Muscle of arm (tissue), 14 donors: ENCODE measurements at places on chromosomes 2 and 18.

DNA sequence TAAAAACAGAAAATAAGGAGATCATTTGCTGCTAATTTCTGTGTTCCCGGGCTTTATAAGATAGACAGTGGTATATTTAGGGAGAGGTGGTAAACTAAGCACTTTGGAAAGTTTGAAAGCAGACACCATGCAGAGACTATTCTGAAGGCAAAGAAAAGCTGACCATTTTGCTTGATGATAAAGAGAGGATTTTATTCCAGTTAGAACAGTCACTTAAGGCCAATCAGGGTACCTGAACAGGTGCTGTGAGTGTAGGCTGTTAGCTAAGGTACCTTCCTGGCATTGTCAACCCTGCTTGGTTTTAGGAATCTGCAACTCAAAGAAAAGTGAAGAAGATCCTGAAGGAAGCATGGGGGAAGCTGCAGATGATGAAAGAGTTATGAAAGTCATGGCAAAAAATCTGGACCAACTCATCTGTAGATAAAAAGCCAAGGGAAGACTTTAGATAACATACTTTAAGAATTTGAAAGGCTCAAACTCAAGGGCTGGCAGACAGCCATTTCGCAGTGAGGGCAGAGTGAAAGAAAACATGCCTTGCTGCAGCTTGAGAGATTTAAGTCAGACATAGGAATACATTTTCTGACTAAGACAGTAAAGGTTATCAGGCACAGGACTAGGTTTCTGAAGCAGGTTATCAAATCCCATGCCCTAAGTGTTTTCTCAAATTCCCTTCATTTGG, 80.1 kb upstream of the ARL5A start:
- DNase-seq = no peak

DNA sequence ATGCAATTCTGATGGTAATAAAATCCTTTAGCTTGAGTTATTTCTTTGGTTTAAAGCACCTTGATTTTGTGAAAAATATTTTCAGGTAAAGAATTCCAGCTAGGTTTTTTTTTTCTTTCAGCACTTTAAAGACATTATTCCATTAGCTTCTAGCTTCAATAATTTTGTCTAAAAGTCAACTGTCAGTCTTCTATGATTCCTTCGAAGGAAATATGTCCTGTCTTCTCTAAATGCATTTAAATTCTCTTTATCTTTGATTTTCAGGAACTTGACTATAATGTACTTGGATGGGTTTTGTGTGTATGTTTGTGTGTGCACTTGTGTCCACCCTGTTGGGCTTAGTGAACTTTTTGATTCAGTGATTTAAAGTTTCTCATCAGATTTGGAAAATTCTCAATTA, 4.7 kb downstream of the LONRF2 start:
- no peak for DNase-seq

- no peak for DNase-seq
These were observed 50.4 kb downstream of the EML6 start for GRCh38 chr2:54773838-54774237.

GRCh38 chr2:121818546-121818945, 63.1 kb downstream of the TSN start:
- no peak for DNase-seq

DNA sequence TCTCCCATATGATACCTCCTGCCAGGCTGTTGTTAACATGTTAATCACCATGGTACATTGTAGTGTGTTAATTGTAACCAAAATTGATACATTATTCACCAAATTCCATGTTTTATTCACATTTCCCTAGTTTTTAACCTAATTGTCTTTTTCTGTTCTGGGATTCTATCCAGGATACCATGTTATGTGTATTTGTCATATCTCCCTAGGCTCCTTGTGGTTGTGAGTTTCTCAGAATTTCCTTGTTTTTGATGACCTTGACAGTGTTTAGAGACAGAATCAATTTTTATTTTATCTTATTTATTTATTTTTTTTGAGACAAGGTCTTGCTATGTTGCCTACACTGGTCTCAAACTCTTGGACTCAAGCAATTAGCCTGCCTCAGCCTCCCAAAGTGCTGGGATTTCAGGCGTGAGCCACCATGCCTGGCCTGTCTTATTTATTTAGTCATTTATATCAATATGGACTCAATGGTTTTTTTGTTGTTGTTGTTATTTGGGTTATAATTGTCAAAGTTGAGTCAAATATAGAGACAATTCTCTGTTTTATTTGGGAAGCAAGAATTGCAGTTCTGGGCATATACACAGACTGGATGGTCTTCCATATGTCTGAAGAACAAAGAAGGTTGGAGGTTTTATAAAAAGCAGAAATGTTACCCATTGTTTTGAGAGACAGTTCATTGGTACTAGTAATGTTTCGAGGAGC, 42.6 kb downstream of the INPP4A start:
- no peak for DNase-seq

DNA sequence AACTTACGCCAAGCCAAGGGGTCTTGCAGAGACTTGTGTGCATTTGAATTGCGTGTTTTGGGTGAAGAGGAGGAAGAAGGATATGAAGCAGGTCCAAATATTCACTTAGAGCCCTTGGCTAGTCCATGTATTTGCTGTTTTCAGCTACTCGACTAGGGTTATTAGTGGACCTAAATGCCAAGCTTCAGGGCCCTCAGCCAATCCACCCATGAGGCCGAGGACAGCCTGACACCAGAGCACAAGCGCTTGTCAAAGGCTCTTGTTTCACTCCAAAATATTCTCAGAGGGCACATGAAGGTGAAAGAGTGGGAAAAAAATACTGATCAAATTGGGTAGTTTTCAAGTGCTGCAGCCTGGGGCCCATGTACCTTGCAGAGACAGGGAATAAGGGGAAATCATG, 174.8 kb upstream of the ACAA2 start:
- DNase-seq = no peak

DNA sequence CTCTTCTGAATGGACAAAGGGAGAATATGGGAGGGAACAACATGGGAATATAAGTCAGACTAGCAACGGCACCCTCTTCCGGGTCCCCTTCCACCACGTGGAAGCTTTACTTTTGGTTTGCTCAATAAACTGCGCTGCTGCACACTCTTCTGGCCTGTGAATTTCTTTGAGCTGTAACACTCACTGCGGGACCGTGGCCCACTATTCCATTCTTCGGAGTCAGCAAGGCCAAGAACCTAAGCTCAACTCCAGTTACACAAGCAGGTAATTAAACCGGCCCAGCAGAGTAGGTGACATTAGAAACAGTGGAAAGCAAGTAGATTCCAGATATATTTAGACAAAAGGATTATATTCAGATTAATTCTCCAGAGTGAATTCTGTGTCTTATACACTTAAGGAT, 697.4 kb upstream of the NXPH2 start:
- peak; percentile 40 for DNase-seq

DNA sequence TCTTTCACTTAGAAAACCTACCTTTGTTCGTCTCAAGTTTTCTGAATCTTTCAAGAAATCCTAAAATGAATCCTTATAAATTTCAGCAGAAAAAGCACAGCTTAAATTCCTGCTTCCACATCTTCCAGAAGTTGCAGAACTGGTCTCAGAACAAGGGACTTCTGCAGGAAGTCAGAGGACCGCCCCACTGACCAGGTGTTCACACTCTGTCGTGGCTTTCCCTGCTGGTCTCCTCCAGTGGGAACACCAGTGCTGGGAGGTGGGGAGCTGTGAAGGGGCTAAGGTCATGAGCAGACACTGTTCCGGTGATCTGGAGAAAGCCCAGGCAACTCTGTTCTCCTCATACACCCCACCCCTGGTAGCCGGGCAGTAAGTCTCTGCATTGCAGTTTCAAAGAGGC, 3.5 kb downstream of the FAM110C start:
- DNase-seq = no peak

DNA sequence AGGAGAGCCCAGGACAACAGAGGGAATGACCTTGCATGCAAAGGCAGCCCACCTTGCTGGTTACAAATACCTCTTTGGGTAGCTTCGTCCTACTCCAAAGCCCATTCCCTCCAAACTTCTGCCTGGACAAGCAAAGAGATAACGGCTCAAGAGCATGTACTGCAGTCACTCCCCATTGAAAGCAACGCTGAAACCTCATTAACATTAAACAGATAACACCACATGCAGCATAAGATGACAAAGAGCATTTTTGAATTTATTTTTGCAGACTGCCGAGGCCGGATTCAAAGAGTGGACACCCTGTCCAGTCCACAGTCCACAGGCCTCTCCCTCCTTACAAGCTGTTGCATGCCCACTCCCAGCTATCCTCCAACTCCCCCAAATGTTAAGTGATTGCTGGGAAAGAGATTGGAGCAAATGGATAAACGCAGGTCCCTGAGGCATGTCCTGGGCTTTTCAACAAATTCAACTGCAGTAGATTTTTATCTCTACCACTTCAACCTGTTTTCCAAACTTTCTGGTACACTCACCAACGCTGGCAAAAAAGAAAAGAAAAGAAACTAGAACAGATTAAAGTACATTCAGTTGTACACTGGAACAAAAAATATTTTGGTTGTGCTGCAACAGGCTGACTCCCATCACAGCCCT, 40.1 kb downstream of the MREG start:
- DNase-seq = no peak

GRCh38 chr2:59572227-59572626, 981.2 kb downstream of the BCL11A start:
- DNase-seq = no peak

DNA sequence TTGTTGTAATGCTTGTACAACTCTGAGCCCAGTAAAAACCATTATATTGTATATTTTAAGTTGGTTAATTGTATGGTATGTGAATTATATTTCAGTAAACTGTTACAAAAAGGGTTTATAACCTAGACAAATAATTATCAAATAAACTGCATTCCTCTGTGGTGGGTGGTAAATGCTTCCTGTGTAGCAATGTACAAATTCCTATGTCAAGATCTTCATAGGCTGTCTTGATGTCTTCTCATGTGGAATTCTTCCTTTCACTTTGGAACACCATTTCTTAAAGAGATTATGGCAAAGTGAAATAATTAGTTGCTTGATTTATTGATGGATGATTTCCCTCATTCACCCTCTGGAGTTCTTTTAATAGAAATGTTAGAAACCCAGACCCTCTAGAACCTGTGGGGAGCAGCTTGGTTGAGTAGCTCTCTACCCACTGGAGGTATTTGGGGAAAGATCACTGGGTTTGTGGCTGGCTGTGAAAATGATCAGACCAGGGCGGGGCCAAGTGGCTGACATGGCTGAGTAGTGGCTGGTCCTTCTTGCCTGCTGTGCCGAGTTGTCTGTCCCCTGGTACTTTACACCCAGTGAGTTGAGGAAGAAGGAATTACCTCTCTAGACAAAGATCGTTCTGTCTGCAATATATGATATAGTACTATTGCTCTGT, 22.4 kb upstream of the MGAT5 start:
- DNase-seq = no peak

- no peak for DNase-seq
These were observed 164.3 kb upstream of the SIX2 start for GRCh38 chr2:45173513-45173912.

- DNase-seq = no peak
These were observed 2.6 kb downstream of the DYSF start for GRCh38 chr2:71455741-71456569.

DNA sequence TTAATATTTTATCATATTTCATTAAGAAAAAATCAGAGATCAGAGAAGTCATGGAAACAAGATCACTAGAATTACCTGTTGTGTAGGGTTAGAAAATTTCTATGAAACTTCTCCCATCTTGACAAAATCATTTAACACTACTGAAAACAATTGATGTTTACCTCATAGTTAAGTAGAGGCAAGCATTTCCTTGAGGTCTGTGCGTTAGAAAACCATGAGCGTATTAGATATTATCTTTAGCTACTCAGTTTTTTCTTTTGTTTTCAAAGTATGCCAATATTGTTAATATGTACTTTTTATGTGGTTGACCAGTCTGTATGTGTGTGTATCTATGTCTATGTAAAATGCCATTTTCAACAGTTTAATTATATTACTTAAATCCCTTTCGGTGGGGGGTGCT, 335.7 kb downstream of the PARD3B start:
- no peak for DNase-seq

DNA sequence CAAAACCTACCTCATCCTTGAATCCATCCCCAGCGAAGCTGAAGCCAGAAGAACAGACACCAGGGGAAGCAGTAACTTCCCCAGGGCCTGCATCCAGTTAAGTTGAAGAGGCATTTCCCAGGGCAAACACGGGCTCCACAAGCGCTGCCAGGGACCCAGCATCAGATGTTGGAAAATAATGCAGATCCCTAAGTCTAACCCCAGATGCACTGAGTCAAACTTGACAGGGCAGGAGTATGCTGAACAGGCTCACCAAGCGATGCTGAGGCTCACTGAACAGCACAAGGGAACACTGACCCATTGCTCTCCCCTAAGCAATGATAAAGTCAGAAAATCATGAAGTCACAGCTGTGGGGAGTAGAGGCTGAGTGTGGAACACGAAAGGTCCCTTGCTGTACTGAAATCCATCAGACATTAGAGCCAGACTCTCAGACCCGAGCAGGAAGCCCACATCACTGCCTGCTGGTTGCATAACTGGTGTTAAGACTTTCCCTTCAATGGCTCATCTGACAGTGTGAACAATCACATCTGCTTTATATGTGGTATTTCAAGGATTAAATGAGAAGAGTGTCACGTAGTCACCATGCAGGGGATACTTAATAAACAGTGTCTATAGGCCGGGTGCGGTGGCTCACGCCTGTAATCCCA, 36.2 kb downstream of the TNS1 start:
- DNase-seq = no peak

DNA sequence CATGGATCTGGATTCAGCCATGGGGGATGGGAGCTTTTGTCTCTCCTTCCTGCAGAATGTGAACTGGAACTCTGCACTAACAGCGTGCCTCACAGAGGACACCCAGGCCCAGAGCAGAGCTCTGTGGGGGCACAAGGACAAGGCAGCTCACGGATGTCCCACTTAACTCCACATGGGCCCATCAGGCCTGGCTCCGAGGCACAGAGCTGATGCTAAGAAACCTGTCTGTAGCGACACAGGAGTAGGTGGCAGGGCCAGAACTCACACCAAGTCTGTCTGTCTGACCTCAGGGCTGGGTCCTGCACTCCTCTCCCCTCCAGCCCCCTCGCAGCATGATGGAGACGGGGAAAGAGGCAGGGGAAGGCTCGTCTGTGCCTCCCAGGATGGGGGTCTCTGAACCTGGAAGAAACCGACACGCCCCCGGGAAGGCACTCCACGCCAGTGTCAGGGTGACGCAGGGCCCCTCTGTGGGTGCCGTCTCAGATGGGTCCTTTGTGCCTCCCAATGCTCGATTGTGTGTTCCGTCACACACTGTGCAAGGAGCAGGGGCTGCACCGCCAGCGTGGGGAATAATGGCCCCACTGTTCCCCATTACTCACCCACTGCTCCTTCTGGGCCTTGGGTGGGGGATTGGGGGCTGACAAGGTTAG, 36.6 kb downstream of the FAM178B start:
- no peak for DNase-seq

GRCh38 chr18:47842836-47843235, 87.6 kb downstream of the SMAD2 start:
- no peak for DNase-seq

- no peak for DNase-seq
These were observed 16.6 kb upstream of the CCNYL1 start for GRCh38 chr2:207694811-207695281.

DNA sequence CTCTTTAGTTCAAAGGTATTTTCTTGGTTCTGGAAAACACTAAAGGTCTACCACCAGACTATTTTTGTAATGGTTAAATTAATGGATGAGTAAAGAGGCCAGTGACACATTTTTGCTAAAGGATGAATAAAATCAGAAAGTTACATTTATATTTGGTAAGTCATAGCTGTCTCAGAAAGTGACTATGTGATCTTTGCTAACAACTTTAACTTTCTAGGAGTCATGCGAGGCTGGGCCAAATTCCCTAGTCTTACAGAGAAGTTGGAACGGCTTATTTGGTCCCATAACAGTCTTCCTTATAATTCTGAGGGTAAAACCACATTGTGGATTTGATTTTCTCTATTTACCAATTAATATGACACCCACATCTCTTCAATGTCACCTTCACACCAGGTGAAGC, 198.1 kb downstream of the PDE1A start:
- no peak for DNase-seq

GRCh38 chr2:23924589-23925359, 2.1 kb downstream of the ATAD2B start:
- no peak for DNase-seq
